ENCODE measurements at places on chromosomes 11 and 22.

GRCh38 chr11:112786196-112786595 is 175.0 kb upstream of the NCAM1 start:
- no peak for DNase-seq

DNA sequence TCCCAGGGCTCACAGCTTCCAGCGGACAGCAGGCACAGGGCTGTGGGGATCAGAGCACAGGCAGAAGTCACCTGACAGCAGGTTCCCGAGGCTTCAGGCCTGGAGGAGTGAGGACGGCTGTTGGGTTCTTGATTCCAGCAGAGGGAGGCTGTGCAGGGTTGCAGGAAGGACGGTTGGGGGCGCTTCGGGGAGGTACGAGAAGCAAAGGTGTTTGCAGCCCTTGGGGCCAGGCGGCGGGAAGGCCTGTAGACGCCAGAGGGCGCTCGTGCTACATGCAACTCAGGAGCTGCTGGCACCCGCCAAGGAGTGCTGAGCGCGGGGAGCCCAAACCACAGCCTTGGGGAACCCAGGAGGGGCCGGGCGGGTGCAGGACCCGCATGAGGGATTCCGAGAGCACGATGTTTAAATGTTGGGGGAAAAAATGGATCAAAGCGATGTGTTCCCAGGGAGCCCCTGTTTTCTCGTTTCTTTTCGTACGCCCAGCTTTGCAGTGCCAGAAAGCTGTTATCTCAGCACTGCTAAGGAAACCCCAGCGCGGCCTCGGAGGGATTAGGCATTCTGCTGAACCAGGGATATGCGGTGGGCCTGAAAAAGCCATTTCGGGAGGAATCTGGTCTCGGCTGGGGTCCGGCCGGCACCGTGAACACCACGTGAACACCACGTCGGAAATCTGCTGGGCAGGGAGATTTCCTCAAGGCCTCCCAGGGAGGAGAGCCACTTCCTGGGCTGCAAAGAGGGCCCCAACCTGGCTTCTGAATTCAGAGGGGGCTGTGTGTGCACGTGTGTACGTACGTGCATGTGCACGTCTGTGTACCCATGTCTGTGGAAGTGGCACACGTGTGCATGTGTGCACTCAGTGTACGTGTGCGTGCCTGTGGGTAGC is 88.1 kb downstream of the KCNQ1 start:
- peak; percentile 78 for DNase-seq

DNA sequence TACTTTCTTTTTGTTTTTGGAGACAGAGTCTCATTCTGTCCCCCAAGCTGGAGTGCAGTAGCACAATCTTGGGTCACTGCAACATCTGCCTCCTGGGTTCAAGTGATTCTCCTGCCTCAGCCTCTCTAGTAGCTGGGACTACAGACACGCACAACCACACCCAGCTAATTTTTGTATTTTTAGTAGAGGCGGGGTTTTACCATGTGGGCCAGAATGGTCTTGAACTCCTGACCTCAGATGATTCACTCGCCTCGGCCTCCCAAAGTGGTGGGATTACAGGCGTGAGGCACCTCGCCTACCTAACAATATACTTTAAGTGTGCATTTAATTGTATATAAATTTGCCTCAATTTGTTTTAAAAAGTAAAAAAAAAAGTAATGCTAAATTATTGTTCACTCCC is 38.4 kb downstream of the GRK3 start:
- DNase-seq: no peak

DNA sequence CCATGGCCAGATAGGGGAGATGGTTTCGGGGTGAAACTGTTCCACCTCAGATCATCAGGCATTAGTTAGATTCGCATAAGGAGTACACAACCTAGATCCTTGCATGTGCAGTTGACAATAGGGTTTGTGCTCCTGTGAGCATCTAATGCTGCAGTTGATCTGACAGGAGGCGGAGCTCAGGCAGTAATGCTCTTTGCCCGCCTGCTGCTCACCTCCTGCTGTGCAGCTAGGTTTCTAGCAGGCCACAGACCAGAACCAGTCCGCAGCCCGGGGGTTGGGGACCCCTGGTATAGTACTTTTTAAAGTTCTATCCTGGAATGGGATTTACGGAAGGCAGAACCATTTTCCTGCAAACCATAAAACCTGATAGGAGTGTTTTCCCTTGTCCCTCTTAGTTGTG is 54.6 kb downstream of the POLD3 start:
- DNase-seq: no peak

DNA sequence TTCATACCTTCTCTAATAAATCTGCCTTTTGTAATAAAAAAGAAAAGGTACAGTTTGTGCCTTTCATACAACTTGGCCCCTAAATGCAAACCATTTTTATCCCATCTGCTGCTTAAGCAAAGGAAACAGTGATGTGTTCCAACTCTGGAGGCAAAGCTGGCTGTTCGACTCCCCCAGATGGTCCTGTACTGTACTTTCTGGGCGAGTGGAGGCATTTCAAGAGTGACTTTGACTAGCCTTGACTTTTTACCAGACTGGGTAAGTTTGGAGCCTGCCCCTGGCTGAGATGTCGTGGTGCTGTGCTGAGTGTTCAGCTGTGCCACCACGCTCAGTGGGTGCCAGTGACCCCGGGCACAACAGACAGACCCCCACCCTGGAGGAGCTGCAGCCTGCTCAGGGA is 10.2 kb downstream of the MICALL1 start:
- DNase-seq: no peak

GRCh38 chr11:133982876-133983275 is 26.1 kb upstream of the IGSF9B start:
- no peak for DNase-seq

DNA sequence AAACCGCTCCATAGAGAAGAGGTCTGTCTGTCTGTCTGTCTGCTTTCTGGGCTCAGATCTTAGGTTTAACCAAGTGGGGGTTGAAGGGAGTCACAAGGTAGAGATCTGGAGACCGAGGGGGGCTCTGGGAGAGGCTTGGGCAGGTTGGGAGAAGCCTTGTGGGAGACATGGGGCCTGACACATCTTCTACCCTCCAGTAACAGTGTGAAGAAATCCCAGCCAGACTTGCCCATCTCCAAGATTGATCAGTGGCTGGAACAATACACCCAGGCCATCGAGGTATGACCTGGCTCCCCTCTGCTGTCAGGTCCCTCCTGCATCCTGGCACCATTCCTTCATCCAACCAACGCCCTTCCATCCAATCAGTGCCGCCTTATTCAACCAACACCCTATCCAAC is 7.4 kb downstream of the PRR33 start:
- DNase-seq: no peak

DNA sequence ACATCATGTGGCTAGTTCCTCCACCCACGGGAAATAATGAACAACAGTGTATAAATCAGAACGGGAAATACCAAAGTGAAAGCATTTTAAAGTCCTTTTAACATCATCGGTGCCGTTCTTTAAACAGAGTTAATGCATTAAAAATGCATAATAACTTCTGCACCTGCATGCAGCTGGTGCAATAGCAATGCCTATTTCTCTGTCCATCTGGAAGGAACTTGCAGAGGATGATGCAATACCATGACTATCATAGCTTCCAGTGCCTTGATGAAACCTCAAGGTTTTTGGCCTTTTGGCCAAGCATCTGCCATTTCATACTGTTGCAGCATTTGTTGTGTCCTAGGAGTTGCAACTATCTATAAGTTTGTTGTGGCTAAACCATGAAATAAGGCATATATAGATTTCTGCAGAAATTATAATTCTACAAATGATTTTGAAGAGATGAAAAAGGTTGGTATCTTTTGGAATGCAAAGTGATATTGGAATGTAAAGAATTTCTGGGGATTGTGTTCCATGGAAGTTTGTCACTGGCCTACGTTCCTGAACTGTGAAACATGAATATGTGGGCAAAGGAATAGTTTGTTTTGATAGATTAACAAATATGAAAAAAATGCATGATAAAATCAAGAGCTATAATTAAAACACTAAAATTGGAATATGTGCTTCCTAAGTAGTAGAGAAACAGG is 9.8 kb upstream of the EIF3F start:
- DNase-seq: no peak

DNA sequence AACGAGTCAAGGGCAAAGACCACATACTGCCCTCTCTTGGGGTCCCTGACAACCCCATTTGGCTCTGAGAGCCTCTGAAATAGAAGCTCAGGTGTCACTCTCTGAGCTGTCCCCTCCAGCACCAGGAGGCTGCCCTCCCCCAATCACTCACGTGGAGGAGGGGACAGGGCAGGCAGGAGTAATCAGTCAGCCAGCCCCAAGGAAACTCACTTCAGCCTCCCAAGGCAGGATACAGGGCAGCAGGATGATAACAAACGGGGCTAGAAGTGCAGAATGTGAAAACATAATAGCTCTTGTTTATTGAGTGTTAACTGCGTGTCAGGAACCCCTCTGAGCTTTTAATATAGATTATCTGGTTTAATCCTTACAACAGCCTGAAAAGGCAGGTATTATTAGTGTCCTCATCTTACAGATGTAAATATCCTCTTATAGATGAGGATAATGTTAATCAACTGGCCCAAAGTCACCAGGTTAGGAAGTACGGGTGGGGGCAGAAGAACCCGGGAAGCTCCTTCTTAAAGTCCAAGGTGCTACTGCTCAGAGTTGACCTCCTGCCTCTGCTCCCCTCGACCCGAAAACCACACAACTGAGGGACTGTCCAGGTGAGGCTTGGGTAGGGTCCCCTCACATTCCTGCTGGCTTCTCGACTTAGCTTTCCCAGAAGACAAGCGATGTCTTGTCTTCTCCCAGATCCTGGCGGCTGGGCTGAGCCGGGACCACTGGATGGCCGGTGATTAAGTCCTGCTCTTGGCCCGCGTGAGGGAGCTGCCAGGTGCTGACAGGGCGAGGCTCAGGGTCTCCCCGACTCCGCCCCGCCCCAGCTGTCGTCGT is 2.7 kb downstream of the CHRM4 start:
- no peak for DNase-seq

GRCh38 chr11:67365736-67366444 is 7.5 kb downstream of the CLCF1 start:
- DNase-seq: no peak

- DNase-seq: no peak
Measured at GRCh38 chr11:126090452-126090851, 27.8 kb upstream of the CDON start.

DNA sequence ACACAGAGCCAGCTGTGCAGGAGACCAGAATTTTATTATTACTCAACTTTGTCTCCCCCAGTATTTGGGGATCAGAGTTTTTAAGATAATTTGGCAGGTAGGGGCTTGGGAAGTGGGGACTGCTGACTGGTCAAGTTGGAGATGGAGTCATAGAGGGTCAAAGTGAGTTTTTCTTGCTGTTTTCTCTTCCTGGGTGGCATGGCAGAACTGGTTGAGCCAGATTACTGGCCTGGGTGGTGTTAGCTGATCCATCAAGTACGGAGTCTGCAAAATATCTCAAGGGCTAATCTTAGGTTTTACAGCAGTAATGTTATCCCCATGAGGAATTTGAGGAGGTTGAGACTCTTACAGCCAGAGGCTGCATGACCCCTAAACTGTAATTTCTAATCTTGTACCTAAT is 153.5 kb downstream of the OR4C45 start:
- no peak for DNase-seq

- no peak for DNase-seq
Measured at GRCh38 chr22:46035380-46035741, 58.4 kb upstream of the WNT7B start.

- DNase-seq: no peak
Measured at GRCh38 chr22:40966726-40967085, 15.5 kb downstream of the RBX1 start.
